Ovary (tissue), 10 donors: ENCODE measurements at places on chromosomes 4 and X. TPM values are rescaled to one million over a fixed set of nuclear protein-coding genes. Genes with fewer than 3 reads are reported as not detected.

DNA sequence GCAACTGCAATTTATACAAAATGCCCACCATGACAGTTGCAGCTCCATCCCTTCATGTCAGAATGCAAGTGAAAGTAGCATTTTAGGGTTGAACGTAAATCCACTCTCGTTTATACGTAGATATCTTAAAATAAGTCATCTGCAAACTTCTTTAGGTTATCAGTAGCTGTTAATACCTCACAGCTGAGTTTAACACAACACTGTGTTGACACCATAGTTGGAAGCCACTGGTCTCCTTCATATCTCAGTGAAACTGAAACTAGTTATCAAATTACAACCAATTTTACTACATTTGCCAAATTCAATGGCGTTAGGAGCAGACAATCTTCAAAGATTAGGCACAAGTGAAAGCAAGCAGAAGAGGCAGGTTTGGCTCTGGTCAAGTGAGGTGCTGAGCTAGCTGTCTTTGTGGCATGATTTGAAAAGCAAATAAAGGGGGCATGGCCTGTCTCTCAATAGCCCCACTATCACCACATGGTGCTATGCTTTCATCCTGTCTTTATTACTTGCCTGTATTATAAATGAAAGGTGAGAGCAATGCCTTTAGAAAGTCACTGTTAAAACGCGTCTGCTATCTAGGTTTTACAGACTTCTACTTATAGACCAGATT, 12.3 kb downstream of the PPP3CA start:
- no peak for DNase-seq

GRCh38 chrX:107724653-107725052, 50.9 kb downstream of the TSC22D3 start:
- no peak for DNase-seq

- DNase-seq: no peak
Measured at GRCh38 chr4:91111556-91111955, 984.4 kb downstream of the CCSER1 start.

EDA gene
- 8.5 TPM for total RNA-seq

- DNase-seq: no peak
Measured at GRCh38 chrX:109914114-109914849, 88.6 kb upstream of the TMEM164 start.

GRCh38 chrX:1599791-1600405, 8.5 kb downstream of the AKAP17A start:
- DNase-seq: no peak
